GM23248 (cell line): ENCODE measurements at places on chromosomes 7 and 10.
A peak's percentile ranks its signal among the peaks of the same experiment; 100 is the strongest.

GRCh38 chr7:157477550-157478212, 140.9 kb downstream of the DNAJB6 start:
- no peak for DNase-seq

DNA sequence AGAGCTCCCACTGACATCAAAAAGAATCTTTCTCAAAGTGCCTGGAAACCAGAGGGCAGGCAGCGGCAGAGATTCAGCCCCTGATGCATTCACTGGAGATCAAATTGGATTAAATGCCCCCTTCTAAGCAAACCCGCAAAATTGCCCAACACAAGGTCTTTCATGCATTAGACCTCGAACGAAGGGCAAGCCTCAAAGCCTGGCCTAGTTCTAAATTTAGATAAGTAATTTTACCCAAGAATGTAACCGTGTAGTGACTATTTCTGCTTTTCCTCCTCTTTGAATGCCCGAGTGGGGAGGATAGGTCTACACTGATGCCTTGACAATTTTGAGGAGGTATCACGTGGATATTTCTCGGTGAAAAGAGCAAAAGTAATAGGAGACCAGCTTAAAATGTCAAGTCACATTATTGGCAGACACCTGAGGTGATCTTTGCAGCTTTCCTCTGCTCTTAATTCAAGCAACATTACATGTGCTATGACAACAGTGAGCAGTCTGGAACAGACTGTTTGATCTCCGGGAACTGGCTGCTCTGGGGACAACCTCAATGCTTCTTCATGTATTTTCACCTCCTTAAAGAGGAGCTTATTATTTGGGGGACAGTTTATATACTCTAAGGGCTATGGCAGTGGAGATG, 1263.5 kb upstream of the AUTS2 start:
- DNase-seq, result no peak

- DNase-seq, result peak; percentile 88
Observed at GRCh38 chr10:659688-660141, 29.8 kb downstream of the DIP2C start.

DNA sequence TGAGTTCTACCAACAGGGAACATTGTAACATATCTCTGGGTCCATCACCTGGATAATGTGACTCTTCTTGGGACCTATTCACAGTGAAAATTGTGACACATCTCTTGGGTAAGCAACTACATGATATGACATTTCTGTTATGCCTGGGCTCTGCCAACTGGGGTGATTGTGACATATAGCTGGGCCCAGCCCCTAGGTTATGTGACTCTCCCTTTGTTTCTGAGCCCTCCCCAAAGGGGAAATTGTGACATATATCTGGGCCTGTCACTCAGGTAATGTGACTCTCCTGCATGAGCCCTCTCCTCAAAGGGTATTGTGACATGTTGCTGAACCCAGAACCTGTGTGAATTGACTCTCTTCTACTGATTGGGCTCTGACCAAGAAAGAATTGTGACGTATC, 22.4 kb upstream of the ZNF107 start:
- no peak for DNase-seq

GRCh38 chr10:53233749-53234148, 461.2 kb upstream of the MBL2 start:
- DNase-seq, result no peak

DNA sequence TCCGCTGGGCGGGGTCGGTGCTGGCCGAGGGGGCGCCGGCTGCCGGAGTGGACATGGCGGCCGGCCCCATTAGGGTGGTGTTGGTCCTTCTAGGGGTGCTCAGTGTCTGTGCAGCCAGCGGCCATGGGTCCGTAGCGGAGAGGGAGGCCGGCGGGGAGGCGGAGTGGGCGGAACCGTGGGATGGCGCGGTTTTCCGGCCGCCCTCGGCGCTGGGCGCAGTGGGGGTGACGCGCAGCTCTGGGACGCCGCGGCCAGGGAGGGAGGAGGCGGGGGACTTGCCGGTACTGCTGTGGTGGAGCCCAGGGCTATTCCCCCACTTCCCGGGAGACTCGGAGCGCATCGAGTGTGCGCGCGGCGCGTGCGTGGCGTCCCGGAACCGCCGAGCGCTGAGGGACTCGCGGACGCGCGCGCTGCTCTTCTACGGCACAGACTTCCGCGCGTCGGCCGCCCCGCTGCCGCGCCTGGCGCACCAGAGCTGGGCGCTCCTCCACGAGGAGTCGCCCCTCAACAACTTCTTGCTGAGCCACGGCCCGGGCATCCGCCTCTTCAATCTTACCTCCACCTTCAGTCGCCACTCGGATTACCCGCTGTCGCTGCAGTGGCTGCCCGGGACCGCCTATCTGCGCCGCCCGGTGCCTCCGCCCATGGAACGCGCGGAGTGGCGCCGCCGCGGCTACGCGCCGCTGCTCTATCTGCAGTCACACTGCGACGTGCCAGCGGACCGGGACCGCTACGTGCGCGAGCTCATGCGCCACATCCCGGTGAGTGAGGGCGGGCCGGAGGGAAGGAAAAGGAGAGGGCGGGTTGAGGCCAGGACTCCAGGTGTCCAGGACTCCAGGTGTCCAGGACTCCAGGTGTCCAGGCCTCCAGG, 9.3 kb upstream of the CHCHD1 start:
- peak; percentile 93 for DNase-seq
